Neural crest cell (in vitro differentiated cells): ENCODE measurements at places on chromosomes 6 and 20. TPM values are rescaled to one million over a fixed set of nuclear protein-coding genes. Genes with fewer than 3 reads are reported as not detected.
A peak's percentile ranks its signal among the peaks of the same experiment; 100 is the strongest.

GRCh38 chr20:62220666-62221568, 839 bp upstream of the HRH3 start:
- DNase-seq, result no peak

GRCh38 chr20:16595376-16595775, 22.1 kb upstream of the KIF16B start:
- DNase-seq, result no peak

- no peak for DNase-seq
These were observed 932 bp upstream of the TAAR9 start for GRCh38 chr6:132537145-132537544.

- no peak for DNase-seq
These were observed 157.9 kb downstream of the INSM1 start for GRCh38 chr20:20525756-20526155.

GRCh38 chr20:43949741-43950618, 35.3 kb downstream of the TOX2 start:
- no peak for DNase-seq

DNA sequence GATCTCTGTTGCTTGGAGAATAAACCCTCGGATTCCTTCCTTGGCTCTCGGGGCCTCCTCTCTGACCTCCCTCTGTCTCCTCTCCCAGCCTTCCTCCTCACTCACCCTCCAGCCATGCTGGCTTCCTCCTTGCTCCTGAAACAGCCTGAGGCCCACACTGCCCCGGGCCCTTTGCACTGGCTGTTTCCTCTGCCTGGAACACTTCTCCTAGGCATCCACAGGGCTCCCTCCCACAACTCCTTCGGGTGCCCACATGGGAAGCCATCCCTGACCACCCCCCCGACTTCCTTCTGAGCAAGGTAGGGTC, 87.7 kb downstream of the CEBPB start:
- DNase-seq, result no peak

GRCh38 chr6:43174263-43175112, 3.4 kb downstream of the SRF start:
- peak; percentile 90 for DNase-seq

- DNase-seq, result no peak
These were observed 28.9 kb downstream of the THBS2 start for GRCh38 chr6:169224716-169225115.

GRCh38 chr6:1630771-1631217, 21.1 kb downstream of the FOXC1 start:
- DNase-seq, result no peak

GRCh38 chr6:140064366-140064765, 689.9 kb upstream of the CITED2 start:
- DNase-seq, result no peak

GRCh38 chr20:55977690-55978459, 27.4 kb downstream of the CBLN4 start:
- no peak for DNase-seq

Gene BANF2
- total RNA-seq, result not detected in 2 replicates
